Uterus (tissue), 4 donors: ENCODE measurements at places on chromosomes 12 and 14.
A peak's percentile ranks its signal among the peaks of the same experiment; 100 is the strongest.

- no peak for DNase-seq
Measured at GRCh38 chr14:106489112-106489881, 962.9 kb downstream of the TMEM121 start.

GRCh38 chr14:80387563-80387981, 176.3 kb upstream of the DIO2 start:
- DNase-seq, result no peak

DNA sequence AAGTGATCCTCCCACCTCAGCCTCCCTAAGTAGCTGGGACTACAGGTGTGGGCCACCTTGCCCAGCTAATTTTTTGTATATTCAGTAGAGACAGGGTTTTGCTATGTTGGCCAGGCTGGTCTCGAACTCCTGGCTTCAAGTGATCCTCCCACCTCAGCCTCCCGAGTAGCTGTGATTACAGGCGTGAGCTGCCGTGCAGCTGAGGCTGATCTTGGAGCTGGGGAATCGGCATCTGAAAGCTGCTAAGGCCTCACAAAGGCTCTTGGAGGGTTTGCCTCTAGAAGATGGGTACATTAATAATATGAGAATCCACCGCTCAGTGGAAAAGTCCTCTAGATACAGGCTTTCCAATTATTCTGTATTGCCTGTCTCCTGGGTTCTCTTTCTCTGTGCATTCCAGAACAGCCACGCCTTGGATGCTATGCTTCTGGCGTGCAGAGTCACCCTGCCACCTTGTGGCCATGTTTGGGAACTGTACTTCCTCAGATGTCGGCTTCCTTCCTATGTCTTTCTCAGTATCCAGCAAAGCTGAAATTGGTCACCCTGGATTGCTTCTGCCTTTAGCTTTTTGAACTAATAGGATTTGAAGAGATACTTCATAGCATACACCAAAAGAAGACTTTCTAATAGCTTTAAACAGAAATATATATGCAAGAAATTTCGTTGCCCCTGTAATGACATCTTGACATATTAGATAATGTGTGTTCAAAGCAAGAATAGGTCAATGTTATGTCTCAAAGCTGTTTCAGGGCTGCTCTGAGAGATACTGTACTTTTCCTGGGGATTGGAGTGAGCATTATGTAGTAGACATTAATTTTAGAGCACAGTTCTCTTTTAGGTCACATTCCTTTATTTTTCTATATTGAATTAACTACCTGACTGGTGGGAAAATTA, 75.4 kb downstream of the SNAPC1 start:
- DNase-seq, result peak; percentile 64

DNA sequence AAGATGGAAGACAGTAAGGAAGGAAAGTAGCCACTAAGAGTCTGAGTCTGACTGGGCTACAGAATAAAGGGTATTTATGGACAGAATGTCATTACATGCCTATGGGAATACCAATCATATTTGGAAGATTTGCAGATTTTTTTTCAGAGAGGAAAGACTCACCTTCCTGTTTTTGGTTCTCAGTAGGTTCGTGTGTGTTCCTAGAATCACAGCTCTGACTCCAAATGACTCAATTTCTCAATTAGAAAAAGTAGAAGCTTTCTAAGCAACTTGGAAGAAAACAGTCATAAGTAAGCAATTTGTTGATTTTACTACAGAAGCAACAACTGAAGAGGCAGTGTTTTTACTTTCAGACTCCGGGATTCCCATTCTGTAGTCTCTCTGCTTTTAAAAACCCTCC, 15.4 kb upstream of the PAPLN start:
- DNase-seq, result no peak

- no peak for DNase-seq
Measured at GRCh38 chr12:107736914-107737313, 24.0 kb downstream of the PRDM4 start.

DNA sequence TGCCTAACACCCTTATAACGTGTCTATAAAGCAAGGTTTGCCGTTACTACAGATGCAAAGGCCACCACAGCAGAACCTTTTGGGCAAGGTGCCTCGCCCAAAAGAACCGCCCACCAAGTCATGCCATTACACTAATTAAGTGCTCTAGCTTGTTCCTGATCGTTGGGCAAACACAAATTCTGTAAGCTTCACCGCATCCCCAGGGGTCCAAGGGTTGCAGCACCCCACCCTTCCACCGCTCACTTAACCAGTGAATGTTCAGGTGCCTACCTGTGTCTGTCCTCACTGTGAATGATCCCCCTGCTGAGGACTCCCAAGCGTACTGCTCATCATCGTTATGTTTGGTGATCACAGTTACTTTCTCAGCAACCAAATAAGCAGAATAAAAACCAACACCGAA, 1.4 kb downstream of the HSP90AA1 start:
- DNase-seq, result no peak

- no peak for DNase-seq
Measured at GRCh38 chr12:107325075-107325608, 231.8 kb upstream of the CRY1 start.

- DNase-seq, result no peak
Measured at GRCh38 chr12:30026621-30027234, 243.0 kb upstream of the TMTC1 start.

DNA sequence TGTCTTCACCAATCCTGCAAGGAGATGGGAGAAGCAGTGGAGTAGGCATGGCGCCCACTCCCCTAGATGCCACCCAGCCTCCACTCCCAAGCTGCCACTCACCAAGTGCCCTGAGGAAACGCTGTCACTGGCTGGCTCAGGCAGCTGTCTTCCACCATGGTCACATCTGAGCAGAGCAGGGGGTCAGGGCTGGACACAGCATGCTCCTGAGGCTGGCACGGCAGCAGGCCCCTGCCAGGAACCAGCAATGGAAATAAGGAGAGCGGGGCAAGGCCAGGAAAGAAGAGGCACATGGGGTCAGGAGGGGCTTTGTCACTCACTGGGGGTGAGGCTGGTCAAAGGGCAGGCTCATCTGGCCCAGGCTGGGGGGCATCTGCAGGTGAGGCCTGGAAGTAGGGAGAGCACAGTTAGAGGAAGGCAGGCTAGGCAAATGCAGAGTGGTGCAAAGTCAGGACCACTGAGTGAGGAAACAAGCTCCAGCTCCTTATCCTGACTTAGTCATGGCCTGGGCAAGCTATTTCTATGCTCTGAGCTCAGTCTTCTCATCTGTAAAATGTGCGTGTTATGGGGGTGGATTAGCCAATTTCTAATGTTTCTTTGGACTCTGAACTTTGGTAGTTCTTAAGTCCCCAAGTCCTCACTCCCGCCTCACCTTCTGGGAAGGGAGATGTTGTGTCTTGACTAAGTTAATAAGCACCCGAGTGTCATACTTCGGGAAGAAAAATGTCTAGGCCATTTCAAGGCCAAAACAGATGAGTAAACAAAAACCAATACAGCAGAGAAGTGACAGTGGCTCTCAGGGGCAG, 8.0 kb downstream of the NAB2 start:
- DNase-seq, result no peak

DNA sequence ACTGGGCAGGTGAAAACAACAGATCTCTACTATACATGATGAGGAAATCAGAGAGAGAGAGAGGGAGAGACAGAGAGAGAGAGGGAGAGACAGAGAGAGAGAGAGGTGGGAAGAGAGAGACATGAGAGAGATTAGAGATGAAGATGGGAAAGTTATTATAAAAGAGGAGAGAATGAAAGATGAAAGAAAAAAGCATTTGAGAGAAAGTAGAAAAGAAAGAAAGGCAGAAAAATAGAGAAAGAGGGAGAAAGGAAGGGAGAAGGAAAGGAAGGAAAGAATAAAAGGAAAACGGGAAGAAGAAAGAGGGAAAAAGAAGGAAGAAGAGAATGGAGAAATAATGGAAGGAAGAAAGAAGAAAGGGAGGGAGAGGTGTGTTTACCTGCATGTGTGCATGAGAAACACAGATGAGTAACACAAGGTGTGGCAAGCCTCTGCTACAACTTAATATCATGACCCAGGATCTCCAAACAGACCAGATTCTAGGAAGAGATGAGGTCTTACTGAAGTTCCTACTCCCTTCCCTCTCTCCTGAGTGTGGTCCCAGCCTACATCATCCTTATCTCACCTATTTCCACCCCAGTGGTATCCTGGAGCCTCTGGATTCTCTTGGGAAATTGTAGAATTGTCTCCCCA, 176.3 kb downstream of the C12orf75 start:
- no peak for DNase-seq

DNA sequence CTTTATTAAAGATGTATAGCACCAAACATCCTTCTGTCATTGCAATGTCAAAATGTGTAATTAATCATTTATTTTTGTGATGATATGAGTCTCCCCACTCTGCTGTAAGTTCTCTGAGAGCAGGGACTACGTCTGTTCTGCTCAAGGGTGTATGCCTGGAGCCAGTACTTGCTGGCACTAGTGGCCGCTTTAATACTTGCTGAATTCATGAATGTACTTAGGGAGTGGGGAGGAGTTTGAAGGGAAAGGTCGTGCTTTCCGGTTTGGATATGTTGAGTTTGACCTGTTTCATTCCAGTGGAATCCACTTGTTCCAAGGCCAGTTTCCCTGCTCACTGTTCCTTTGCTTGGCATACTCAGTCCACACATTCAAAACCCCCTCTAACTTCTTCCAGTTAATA, 1.9 kb upstream of the DCAF5 start:
- no peak for DNase-seq

DNA sequence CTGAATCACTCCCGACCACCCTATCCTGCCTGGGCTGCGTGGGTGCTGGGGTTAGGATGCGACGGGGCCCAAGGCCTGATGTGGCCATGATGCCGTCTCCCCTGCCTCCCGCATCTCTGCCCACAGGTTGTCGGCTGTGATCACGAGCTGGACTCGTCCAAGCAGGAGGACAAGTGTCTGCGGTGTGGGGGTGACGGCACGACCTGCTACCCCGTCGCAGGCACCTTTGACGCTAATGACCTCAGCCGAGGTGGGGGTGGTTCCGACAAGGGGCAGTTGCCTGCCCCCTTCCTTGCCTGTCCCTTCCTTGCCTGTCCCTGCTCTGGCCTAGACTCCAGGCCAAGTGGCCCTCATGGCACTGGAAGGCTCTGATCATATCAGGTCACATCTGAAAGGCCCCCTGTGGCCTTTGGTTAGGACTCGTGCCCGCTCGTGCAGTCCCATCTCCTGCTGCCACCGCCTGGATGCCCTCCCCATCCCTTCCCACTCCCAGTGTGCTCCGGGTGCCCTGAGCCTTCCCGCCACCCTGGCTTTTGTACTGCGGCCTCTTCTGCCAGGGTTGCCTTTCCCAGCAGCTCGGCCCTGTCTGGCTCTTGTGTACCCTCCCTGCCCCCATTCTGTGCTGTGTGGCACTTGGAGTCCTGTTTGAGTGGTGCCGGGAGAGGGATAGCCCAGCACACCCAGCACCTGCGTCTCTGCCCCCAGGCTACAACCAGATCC, 13.6 kb downstream of the PAPLN start:
- no peak for DNase-seq

GRCh38 chr14:89378119-89378518, 38.9 kb downstream of the FOXN3 start:
- no peak for DNase-seq

- DNase-seq, result no peak
Measured at GRCh38 chr12:4215229-4216186, 58.1 kb upstream of the CCND2 start.

GRCh38 chr14:93950948-93951634, 23.9 kb downstream of the FAM181A start:
- no peak for DNase-seq

DNA sequence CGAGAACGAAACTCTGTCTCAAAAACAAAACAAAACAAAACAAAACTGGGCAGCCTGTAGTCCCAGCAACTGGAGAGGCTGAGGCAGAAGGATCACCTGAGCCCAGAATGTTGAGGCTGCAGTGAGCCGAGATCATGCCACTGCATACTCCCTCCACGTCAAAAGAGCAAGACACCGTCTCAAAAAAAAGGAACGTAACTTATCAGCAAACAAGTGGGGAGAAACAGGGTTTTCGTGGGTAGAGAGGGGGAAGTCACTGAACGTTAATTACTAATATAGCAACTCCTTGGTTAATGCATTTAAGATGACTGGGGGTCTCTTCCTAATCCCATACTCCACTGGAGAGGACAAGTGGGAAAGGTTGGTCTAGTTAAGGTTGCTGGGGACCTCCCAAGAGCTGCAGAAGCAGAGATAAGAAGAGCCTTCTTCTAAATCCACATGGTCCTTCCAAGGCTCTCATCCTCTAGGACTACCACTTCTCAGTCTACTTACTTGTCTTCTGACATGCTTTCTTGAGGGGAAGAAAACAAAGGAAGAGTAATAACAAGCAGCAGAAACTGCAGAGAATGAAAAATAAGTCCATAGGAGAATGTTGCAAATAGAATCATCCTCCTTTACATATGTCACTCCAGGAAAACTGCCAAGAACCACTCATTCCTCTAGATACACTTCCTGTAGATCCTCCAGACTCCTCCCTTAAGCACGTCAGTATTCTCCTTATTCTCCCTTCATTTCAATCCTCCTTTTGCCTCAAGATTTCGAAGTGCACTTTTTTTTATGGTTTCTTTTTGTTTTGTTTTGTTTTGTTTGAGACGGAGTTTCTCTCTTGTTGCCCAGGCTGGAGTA, 5.8 kb downstream of the NUMB start:
- no peak for DNase-seq

DNA sequence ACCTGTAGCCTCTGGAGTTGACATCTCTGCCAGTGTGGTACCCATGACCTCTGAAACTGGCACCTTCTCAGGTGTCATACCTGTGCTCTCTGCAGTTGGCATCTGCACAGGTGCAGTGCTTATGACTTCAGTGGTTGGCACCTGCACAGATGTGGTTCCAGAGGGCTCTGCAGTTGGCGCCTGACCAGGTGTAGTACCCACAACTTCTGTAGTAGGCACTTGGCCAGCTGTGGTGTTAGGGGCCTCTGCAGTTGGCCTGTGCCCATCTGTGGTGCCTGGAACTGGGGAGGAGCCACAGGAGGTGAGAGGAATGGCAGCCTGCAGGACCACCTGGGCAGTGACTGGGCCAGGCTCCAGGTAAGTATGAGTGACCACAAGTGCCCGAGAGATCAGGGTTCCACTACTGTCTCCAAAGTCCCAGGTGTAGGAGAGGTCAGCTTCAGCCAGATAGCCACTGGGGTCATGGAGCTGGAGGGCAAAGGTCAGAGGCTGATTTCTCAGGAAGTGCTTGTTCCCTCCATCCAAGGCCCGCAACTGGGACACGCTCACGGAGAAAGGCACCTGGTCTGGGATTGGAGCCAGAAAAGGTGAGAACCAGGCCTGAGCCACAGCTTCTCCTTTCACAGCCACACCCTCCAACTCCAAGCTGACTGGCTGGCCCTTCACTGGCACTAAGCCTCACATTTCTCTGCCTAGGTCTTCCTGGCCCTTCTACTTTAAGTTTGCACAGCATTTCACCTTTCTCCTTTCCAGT, 8.6 kb downstream of the PMEL start:
- no peak for DNase-seq

DNA sequence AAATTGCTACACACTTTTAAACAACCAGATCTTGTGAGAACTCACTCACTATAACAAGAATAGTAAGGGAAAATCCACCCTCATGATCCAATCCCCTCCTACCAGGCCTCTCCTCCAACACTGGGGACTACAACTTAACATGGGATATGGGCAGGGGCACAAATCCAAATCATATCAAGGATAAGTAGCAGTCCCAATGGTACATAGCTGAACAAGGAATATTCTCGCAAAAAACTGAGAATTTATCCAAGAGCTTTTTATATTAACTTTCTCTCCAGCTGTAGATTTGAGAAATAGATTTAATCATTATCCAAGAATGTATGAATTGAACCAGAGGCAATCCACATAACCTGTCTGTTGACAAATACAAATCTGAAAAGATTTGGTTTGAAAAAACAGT, 185.2 kb downstream of the TMTC3 start:
- no peak for DNase-seq
